ENCODE measurements at places on chromosomes 7 and 10.

DNA sequence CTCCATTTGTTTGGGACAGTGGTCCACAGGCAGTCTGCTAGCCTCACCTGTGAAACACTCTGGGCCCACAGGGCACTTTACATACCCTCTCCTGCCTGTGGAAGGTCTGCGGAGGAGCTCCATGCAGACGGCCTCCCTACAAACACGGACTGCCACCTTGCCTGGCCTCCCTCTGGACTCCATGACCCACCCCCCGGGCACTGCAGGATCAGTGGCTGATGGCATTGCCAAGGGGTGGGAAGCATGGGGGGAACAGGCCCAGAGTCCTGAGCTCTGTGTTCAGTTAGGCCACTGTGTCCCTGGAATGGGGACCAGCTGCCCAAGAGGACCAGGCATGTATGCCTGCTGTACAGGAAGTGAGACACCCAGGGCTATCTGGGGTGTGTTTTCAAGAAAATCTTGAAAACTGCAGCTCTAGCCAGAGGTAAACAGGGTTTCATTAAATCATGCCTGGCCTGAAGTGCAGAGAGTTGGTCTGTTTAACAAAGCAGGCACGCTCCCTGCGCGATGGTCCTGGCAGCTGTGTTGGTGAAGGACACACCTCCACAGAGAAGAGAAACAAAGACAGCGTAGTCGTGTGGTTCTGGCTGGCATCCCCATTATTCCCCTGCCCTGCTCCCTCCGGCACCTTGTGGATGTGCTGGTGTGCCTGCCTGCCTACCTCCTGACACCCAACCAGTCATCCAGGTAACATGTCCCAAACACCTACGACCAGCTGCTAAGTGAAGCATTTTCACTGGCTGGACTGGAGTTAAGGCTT, 470.8 kb upstream of the ZMIZ1 start:
- no peak for DNase-seq

DNA sequence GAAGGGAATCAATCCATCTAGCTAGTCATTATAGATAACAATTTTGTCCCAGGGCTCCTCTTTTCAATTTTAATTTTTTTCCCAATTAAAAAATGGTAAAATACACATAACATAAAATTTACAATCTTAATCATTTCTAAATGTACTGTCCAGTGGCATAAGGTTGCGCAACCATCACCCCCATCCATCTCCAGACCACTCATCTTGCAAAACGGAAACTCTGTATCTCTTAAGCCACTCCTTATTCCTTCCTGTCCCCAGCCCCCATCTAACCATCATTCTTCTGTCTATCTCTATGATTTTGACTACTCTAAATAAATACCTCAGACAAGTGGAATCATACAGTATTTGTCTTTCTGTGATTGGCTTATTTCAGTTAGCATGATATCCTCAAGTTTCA, 46.1 kb upstream of the RAB18 start:
- DNase-seq: no peak

DNA sequence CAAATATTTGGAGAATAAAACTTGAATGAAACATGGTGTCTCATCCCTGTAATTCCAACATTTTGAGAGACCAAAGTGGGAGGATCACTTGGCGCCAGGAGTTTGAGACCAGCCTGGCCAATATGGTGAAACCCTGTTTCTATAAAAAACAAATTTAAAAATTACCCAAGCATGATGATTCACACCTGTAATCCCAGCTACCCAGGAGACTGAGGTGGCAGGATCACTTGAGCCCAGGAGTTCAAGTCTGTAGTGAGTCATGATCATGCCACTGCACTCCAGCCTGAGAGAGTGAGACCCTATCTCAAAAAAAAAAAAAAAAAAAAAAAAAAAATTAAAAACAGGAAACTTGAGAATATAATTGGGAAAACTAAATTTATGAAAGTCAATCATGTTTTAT, 481.1 kb downstream of the SEMA3D start:
- no peak for DNase-seq

- no peak for DNase-seq
Observed at GRCh38 chr7:156275292-156275691, 365.3 kb upstream of the RNF32 start.

GRCh38 chr7:11478426-11478825, 353.6 kb downstream of the THSD7A start:
- DNase-seq: no peak

GRCh38 chr7:77184463-77184862, 15.2 kb downstream of the FGL2 start:
- DNase-seq: no peak

GRCh38 chr7:42107484-42108240, 129.3 kb downstream of the GLI3 start:
- no peak for DNase-seq

GRCh38 chr10:124486635-124487034, 25.0 kb downstream of the LHPP start:
- no peak for DNase-seq

DNA sequence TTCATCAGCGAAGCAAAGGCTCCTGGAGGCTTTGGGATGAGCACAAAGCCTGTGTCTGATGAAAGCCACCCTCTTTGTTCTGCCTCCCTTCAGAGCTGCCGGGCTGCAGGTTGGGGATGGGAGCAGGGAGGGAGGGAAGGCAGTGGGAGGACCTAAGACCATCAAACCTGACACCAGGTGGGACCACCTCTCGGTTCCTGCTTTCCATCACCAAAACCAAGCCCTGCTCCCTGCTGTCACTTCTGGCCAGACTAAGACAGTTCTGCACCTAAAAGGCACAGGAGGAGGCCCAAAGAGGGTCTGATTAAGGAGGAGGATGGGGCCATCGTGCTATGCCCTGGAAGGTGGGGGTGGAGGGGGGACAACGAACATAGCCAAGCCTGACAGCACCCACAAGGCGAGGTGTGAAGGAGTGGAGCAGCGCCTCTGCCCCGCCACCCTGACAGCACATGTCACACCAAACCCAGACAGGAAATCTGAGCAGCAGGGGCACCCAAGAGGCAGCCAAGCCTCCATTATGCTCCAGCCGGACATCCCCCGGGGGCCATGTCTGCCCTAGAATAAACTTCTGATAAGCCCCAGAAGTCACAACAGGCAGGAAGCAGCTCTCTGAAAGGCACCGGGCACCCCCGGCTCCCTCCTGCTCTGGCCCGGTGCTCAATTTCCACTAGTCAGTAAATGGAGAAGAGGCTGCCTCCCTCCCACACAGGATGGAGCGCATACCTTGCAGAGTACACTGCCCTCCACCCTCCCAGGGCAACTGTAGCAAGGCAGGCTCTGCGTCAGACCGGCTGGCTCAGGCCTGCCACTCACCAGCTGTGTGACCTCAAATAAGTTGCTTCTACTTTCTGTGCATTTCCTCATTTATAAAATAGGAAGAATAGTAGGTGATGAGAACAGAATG, 48.9 kb downstream of the DLG5 start:
- DNase-seq: peak; percentile 61

DNA sequence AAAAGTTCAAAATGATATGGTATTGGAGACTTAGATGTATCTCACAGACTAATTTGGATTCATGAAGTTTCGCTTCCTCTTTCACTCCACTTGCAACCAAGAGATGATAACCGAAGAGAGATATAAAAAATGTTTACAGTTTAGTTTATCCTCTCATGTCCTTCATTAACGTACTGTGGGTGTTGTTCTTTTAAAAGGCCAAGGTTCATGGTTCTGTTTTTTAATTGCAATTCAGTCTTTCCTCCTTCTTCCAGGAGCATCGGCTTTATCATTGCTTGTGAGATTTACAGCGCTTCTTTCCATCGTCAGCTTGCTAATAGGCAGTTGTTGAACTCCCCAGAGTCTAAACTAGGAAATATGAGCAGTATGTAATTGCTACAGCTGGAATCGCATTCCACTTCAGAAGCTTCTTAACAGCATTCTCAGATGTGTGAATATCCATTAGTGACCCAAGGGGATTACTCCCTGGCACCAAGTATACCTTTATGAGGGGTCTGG, 75.9 kb upstream of the HGF start:
- DNase-seq: peak; percentile 53

GRCh38 chr7:66768865-66769832, 28.6 kb downstream of the RABGEF1 start:
- DNase-seq: no peak

GRCh38 chr10:68877482-68878110, 23.5 kb upstream of the DDX50 start:
- DNase-seq: no peak

- no peak for DNase-seq
Observed at GRCh38 chr7:48274662-48275061, 103.4 kb downstream of the ABCA13 start.

GRCh38 chr10:57844387-57844998, 423.2 kb downstream of the IPMK start:
- DNase-seq: no peak

DNA sequence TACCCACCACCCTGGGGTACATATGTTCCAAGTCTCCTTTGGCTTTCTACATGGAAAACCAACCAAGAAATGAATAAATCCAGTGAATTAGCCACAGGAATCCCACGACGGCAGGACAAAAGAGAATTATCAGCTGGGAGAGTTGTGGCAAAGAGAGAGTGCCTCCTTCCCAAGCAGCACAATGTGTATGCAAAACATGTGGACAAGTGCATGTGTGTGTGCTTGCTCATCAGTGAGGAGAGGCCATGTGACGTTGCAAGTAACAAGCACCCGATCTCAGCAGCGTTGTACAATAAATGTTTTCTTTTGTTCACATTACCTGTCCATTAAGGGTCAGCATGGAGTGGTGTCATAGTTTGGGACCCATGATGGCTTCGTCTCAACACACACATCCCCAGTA, 50.0 kb upstream of the EMX2 start:
- DNase-seq: no peak

- DNase-seq: no peak
Observed at GRCh38 chr10:122251459-122252255, 19.4 kb upstream of the BTBD16 start.

DNA sequence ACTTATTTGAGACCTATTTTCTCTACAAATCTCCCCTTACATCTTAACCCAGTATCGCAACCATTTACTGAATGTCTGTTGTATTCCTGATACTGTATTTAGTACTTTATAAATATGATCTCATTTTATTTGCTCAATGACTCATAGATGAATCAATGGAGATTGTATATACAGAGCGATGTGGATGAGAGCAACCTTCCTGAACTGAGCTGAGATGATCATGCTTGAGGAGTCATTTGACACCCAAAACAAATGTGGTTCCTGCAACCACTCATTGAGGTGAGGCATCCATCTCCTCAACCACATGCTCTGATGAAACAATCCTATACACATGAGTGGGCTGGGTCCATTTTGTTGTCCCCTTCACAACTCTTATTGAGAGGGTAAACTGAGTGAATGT, 250.0 kb downstream of the CDC14C start:
- DNase-seq: no peak

DNA sequence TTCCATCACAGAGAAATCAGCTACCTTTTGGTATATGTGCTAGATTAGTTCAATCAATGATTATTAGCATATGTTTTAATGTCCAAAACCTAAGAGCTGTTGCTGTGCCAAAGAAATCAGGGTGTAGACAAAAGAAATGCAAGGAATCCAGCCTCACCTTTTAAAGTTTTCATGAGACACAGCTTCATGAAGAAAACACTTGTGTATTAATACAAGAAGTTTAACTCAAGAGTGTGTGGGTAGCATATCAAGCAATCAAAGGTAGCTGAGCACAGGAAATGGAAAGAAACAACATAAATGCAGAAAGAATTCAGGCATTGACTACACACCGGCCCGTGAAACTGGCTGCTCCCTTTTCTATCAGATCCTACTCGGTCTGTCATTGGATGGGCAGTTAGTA, 76.0 kb upstream of the CAV2 start:
- DNase-seq: no peak

DNA sequence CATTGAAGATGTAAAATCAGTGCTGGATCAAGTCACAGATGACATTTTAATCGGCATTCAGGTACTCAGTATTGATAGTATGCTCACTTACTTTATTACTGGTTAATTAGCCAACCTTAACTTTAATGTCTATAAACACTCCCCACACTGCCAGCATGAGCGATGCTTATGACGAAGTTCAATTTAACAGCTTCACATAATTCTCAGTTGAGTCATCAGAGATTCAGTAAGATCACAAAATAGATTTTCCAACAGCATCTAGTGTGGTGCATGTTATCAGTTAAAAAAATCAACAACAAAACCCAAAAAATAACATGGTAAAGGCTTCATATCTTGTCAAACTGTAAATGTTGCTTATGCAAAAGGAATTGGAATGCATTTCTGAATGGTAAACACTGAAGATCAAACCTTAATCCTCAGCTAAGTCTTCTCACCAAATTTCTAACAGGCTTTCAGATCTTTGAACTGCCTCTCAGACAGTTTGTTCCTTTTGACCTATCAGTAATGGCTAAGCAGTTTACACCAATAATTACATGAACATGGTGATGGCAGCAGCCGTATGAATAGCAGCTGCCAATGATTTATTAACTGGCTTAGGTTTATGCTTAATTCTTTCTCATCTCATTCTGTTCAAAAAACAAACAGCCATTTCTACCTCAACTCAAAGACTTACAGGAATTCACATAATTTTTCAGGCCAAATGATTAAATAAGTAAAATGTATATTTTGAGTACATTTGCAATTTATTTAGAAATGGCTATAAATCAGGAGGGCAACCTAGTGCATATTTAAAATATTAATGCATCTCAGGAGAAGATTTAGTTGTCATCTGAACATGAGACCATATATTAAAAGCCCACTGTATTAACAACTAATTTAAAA, 98.5 kb downstream of the CABCOCO1 start:
- no peak for DNase-seq

DNA sequence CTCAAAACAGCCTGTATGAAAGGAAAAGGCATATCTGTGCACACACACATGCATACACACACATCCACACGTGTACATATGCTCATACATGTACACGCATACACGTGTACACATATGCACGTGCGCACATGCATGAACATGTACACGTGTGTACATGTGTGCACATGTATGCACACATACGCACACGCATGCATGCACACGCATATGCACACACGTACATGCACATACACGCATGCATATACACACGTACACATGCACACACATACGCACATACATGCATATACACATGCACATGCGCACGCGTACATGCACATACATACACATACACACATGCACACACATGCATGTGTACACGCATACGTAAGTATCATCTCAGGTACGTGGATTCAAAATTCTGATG, 19.4 kb downstream of the DIP2C start:
- DNase-seq: no peak

GRCh38 chr10:112389271-112389822, 15.4 kb downstream of the ACSL5 start:
- DNase-seq: peak; percentile 57

DNA sequence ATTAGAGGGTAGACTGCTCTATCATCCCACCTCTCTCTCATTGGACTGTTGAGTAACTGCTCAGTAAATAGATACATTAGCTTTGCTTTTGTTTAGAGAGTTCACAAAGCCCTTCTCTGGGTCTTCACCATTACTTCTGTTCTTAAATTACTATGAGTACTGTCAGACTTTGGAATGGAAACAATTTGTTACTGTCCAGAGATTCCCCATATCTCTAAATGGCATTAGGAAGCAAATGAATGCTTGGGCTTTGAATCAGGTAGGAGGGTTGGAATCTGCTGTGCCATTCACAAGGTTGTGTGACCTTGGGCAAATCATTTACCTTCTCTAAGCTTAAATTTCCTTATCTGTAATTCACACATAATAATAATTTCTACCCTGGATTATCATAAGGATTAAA, 541.0 kb upstream of the FZD8 start:
- DNase-seq: no peak

GRCh38 chr7:134619627-134620331, 26.9 kb upstream of the BPGM start:
- DNase-seq: no peak

- DNase-seq: no peak
Observed at GRCh38 chr10:69817078-69817581, 15.4 kb downstream of the COL13A1 start.
